ENCODE measurements at places on chromosomes 2 and 18. TPM values are rescaled to one million over a fixed set of nuclear protein-coding genes. Genes with fewer than 3 reads are reported as not detected.
A peak's percentile ranks its signal among the peaks of the same experiment; 100 is the strongest.

Gene PLEK
- total RNA-seq, result not detected

DNA sequence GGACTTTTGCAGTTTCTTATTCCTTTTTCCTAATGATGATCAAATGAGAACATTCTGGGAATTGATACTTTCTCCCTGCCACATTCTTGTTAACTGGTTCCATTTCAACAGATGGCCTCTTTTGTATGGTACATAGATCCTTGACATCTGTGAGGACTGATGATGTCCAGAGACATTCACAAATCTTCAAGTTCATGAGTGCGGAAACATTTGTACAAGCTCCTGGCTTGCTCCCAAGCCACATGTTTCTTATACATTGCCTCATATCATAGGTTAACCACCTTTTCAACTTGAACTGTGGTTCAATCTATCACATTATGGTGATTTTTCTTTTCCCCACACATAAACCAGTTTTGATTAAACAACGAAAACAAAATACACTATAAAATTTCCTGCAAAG is 267.3 kb downstream of the CLIP4 start:
- no peak for DNase-seq
- H3K4me3 ChIP-seq, result no peak overlapping the region
- H3K27me3 ChIP-seq, result peaks cover 5% of the 10 kb centered on the region
- no peak overlapping the region for H3K27ac ChIP-seq
- no peaks in the 10 kb centered on the region for H3K36me3 ChIP-seq

DNA sequence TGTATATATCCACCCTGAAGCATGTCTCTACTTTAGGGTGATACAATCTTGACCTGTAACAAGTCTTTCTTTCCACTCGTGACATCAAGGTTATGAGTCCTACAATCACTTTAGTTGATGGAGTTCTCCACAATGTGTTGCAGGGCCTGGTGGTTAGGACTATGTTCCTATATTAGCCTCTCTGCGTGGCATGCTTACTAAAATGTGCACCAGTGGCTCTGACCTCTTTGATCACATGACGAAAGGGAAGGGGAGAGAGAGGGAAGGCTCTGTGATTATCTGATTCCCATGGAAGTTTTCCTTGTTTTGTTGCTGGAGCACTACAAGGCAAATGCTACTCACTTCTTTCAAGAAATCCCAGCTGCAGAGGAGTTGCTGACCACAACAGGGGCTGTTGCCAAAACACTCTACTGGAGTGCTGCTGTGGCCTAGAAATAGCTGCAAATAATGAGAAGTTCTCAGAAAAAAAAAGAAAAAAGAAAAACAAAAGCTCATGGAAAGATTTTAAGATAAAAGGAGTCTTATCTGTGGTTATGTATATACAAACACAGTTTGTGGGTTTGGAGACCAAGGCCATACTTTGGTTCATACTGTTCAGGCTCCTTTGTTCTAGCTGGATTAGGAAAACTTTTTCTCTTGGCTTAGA is 272.8 kb upstream of the MMADHC start:
- no peaks in the 10 kb centered on the region for H3K36me3 ChIP-seq
- DNase-seq, result peak; percentile 99
- H3K27me3 ChIP-seq, result no peaks in the 10 kb centered on the region
- H3K4me3 ChIP-seq, result no peak overlapping the region

DNA sequence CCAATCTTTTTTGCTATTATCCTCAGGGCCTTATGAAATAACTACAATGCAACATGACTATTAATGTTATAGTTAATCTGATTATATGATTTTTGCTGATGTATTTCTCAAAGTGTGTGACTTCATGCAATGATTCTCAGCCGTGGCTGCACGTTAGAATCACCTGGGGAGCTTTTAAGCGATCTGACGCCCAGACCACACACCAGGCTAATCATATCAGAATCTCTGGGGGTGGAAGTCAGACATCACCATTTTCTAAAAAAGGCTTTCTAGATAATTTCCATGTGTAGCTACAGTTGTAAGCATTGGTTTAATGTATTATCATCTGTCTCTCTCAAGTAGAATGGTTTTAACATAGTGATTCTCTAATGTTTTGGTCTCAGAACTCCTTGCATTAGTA is 5.5 kb upstream of the QPCT start:
- H3K27me3 ChIP-seq, result no peaks in the 10 kb centered on the region
- no peaks in the 10 kb centered on the region for H3K36me3 ChIP-seq
- H3K4me1 ChIP-seq, result peaks cover 7% of the 10 kb centered on the region
- H3K4me3 ChIP-seq, result no peak overlapping the region
- no peak overlapping the region for H3K27ac ChIP-seq

Gene FZD7
- total RNA-seq, result 61.5 TPM

- H3K4me1 ChIP-seq, result no peaks in the 10 kb centered on the region
- no peaks in the 10 kb centered on the region for H3K27me3 ChIP-seq
- no peak for DNase-seq
- H3K4me3 ChIP-seq, result no peak overlapping the region
These were observed 93.3 kb downstream of the PRELID3A start for GRCh38 chr18:12500986-12501385.

DNA sequence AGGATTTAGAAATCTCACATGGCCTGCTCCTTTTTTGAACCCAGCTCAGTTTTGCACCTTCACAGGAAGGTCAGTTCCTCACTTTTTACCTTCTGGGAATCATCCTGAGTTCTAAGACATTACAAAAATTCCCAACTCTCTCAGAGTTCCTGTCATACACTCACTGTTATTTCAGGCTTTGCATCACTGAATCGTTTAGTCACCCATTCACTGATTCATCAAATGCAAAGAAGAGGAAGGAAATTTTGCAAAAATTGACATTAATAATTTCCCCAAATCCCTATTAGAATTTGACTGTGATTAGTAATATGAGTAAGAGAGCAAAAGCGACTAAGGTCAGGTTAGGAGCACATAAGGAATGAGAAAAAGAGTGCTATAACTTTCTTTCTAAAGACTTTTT is 197.5 kb downstream of the PDE1A start:
- H3K27ac ChIP-seq, result peak overlapping the region; percentile 51
- no peaks in the 10 kb centered on the region for H3K36me3 ChIP-seq
- no peaks in the 10 kb centered on the region for H3K27me3 ChIP-seq
- peaks cover 5% of the 10 kb centered on the region for H3K4me1 ChIP-seq
- DNase-seq, result peak; percentile 26

GRCh38 chr2:62968668-62969067 is 82.0 kb upstream of the OTX1 start:
- no peaks in the 10 kb centered on the region for H3K4me1 ChIP-seq
- no peaks in the 10 kb centered on the region for H3K27me3 ChIP-seq
- no peak overlapping the region for H3K4me3 ChIP-seq

Gene ADD2
- 4.8 TPM for total RNA-seq

Gene CRYGD
- total RNA-seq, result not detected

DNA sequence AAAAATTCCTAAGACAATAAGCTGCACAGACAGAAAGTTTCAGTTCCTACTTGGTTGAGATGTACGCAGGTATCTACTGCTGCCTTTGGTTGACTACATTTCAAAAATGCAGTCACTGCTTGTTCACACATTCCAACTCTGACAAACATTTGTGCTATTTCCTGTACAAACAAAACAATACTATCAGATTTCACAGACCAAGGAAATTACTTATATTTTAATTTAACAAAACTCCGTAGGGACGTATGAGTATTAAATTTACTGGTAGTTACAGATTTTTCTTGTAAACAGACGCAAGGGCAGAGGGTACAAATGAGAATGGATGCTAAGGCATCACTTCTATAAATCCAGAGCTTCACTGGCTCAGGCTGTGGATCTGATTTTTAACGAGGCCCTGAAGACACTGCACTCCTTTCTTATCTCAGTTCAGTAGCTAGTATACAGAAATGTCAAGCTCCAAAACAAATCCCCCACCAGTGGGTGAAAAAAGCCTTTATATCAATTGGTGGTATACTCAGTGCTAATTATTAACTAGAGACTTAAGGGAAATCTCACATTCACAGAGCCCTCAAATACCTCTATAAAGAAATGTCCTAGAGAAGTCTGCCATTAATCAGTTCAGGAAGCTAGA is 31.7 kb upstream of the TTC32 start:
- H3K27me3 ChIP-seq, result no peaks in the 10 kb centered on the region
- H3K36me3 ChIP-seq, result peaks cover 15% of the 10 kb centered on the region
- H3K27ac ChIP-seq, result peak overlapping the region; percentile 71
- peaks cover 10% of the 10 kb centered on the region for H3K4me1 ChIP-seq

Gene DPP4
- 6.7 TPM for total RNA-seq

DNA sequence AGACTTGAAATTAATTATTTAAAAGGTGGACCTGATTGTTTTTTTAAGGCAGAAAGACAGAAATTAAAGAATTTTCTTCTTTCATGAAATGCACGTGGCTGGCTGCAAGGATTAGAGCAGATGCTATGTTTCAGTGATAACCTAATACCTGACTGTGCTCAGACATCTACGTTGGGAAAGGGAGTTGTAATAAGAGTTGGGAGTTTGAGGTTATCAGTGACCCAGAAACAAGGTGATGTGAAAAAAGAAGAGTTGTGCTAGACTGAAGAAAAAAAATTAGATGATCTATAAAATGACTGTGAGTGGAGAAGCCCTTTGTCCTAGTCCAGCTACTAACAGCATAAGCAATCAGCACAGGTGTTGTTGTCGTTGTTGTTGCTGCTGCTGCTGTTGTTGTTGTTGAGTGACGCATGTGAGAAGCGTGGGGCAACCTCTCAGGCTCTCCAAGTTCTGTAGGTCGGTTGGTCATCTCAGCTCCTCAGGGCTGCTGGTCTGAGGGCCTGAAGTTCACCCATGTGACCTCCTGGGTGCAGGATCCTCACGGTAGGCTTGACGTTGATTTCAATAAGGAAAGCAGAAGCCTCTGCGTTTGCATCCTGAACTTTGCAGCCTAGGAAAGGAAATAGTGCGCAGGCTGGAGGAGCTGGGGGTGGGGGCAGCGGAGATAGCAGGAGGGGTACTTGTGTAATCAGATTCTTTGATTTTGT is 7.6 kb downstream of the POU3F3 start:
- H3K27me3 ChIP-seq, result peaks cover 33% of the 10 kb centered on the region
- DNase-seq, result no peak
- peak overlapping the region; percentile 58 for H3K4me3 ChIP-seq
- H3K36me3 ChIP-seq, result no peaks in the 10 kb centered on the region

- no peak overlapping the region for H3K27ac ChIP-seq
- no peak for DNase-seq
- H3K27me3 ChIP-seq, result no peaks in the 10 kb centered on the region
- H3K4me1 ChIP-seq, result no peaks in the 10 kb centered on the region
- no peak overlapping the region for H3K4me3 ChIP-seq
These were observed 396.3 kb upstream of the CHST9 start for GRCh38 chr18:27581296-27581904.

Gene RNF144A
- total RNA-seq, result 4.9 TPM

Gene ALK
- total RNA-seq, result 0.16 TPM

DNA sequence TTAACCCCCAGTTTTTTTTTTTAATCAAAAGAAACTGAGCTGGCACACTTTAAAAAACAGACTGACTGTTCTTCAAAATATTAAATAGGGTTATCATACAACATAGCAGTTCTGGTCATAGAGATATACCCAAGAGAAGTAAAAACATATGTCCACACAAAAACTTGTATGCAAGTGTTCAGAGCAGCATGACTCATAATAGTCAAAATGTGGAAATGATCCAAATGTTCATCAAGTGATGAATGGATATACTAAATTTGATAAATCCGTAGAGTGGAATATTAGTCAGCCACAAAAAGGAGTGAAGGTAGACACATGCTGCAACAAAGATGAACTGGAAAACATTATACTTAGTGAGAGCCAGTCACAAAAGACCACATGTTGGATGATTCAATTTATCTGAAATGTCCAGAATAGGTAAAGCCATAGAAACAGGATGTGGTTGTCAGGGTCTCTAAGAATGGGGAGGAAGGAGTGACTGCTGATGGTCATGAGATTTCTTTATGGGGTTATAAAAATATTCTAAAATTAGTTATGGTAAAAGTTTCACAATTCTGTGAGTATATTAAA is 5.1 kb downstream of the SMIM21 start:
- peak; percentile 23 for DNase-seq
- H3K4me3 ChIP-seq, result no peak overlapping the region
- H3K36me3 ChIP-seq, result no peaks in the 10 kb centered on the region
- H3K4me1 ChIP-seq, result no peaks in the 10 kb centered on the region
- H3K27me3 ChIP-seq, result peaks cover 6% of the 10 kb centered on the region

GRCh38 chr18:76756531-76757253 is 65.7 kb upstream of the ZNF236 start:
- H3K36me3 ChIP-seq, result no peaks in the 10 kb centered on the region
- no peaks in the 10 kb centered on the region for H3K4me1 ChIP-seq
- no peak overlapping the region for H3K4me3 ChIP-seq
- DNase-seq, result no peak

DNA sequence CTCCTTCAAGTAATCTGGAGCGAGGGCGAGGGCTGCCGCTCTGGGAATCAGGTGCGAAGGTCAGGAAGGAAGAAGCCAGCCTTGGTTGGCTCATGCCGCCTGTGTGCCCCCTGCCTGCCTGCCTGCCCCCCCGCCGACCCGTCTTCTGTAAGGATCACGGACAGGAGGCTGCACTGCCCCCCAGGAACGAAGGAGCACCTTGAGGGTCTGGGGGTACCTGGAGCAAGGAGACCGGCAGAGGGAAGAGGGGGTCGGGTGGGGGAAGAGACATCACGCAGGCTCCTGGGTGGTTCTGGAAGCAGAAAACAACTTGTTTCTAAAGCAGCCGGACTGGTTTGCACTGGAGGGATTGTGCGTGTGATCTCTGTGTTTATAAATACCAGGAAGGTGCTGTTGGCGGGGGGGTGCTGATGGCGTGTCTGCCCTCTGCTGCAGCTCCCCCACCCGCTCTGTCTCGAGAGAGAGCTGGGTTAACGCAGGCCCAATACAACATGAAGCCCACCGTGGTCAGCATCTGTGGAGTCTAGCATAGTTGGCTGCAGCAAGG is 1.7 kb downstream of the FOSL2 start:
- H3K27ac ChIP-seq, result peak overlapping the region; percentile 94
- H3K36me3 ChIP-seq, result no peaks in the 10 kb centered on the region
- H3K4me1 ChIP-seq, result peaks cover 47% of the 10 kb centered on the region
- no peaks in the 10 kb centered on the region for H3K27me3 ChIP-seq

DNA sequence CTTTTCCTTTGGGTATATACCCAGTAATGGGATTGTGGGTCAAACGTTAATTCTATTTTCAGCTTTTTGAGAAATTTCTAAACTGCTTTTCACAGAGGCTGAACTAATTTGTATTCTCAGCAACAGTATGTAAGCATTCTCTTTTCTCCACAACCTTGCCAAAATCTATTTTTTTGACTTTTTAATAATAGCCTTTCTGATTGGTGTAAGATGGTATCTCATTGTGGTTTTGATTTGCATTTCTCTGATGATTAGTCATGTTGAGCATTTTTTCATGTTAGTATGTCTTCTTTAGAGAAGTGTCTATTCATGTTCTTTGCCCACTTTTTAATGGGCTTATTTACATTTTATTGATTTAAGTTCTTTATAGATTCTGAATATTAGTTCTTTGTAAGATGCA is 145.5 kb downstream of the TRABD2A start:
- H3K4me3 ChIP-seq, result no peak overlapping the region
- no peak overlapping the region for H3K27ac ChIP-seq
- no peaks in the 10 kb centered on the region for H3K27me3 ChIP-seq
- no peaks in the 10 kb centered on the region for H3K4me1 ChIP-seq
- H3K36me3 ChIP-seq, result no peaks in the 10 kb centered on the region

Gene SERPINB8
- 13.1 TPM for total RNA-seq

Gene IL1A
- 0.43 TPM for total RNA-seq
